Neural progenitor cell (in vitro differentiated cells): ENCODE measurements at places on chromosomes 2 and 18. TPM values are rescaled to one million over a fixed set of nuclear protein-coding genes. Genes with fewer than 3 reads are reported as not detected.

PPP1R1C gene
- total RNA-seq, result 5.5 and 9.3 TPM in 2 replicates

TMEM247 gene
- not detected in 2 replicates for total RNA-seq

GRCh38 chr2:161146996-161147395 is 13.2 kb upstream of the TANK start:
- DNase-seq, result no peak

DNA sequence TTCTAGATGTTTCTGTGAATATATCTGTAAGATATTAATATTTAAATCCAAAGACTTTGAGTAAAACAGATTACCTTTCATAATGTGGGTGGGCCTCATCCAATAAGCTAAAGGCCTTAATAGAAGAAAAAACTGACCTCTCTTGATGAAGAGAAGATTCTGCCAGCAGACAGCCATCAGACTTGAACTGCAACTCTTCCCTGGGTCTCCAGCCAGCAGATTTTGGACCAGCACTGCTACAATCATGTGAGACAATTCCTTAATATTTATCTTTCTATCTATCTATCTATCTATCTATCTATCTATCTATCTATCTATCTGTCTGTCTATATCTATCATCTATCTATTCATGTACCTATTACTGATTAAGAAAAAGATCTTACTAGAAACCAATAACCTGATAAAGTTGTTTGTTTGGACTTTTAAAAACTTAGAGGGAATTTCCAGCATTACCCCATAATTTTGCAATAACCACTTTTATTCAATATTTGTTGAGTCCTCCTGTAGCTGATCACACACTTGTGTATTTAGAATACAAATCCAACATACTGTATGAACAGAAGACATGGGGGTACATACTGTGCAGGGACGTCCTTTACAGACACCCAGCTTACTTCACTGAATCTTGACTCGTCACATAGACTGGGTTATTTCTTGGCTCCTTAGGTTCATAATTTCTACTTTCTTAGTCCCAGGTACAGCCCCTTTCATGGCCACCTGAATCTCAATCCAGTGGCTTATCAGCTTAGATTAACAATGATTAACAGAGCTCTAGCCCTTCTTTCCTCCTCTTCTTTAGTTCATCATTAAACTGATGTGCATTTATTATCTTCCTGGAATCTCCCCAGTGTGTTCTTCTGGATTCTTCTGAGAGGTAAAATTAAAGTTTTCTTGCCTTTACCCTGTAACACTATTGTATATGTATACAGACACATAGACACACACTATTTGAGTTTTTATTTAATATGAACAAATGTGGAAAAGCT is 27.2 kb upstream of the STAT4 start:
- no peak for DNase-seq

DNA sequence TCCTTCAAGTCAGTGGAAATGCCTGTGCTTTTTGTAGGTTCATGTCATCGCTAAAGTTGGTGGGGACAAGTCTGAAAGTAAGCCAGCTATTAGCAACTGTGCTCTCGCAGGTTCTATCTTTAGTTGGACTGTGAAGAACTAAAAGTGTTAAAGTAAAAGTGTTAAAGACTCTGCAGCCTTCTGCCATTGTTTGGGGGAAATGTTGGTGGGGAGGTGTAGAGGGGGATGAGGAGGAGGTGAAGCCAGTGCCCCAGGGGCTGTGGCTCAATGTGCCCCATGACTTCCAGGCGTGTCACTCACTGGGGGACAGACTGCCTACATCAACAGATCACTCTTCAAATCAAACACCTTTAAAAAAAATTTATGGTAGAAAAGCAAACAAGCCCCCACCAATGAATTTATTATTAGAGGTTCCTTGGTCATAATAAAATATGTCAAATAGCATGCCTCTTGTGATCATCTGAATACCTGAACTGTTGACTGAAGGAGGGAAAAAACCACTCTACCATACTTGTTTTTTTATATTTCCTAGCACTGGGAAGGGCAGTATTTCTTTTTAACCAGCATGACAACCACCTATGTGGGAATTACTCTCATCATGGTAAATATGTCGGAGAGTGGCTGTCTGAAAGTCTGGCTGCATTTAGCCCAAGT is 19.3 kb downstream of the TGFA start:
- DNase-seq, result no peak

- no peak for DNase-seq
Observed at GRCh38 chr2:171402906-171403580, 30.7 kb downstream of the METTL8 start.

ERBB4 gene
- 0.59 and 1.5 TPM in 2 replicates for total RNA-seq

DNA sequence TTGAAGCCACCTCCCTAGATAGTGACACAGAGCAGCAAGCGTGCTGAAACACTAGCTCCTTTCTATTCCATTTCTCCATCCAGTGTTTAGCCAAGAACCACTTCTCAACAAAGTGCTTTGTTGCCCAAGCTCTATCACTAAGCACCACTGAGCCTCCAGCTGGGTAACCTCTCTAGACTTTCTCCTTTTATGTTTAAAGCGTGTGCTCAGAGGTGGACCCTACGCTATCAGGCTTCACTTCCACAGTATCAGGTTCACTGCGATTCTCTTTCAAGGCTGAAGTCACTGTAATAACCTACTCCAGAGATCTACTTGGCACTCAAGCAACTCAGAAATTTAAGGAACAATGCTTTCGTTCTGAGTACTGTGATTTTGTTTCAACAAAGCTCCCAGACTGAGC is 197.9 kb downstream of the LNPK start:
- DNase-seq, result peak; percentile 9

DNA sequence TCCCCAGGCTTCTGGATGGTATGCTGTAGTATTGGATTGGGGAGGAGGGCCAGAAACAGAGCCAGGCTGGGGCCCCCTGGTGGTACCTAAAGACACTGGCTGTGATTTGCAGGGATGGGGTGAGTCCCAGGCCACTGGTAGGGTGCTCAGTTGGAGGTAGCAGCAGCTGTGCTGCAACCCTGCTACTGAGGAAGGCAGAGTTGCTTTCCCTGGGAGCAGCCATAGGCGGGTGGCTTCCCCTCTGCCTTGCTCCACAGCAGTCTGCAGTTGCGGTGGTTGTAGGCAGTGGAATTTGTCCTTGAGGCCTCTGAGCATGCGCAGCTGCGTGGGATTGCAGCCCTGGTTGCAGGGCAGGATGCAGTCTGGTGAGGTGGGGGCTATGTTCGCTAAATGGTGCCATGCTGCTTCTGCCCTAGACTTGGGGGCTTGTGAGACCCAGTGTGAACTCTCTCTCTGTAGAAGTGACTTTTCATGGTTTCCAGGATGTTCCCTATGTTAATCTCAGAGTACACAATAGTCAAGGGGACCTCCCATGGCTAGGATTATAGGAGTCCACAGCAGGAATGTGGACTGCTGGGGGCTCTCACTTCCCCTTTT is 443.5 kb downstream of the XIRP2 start:
- peak; percentile 86 for DNase-seq

TXNDC9 gene
- 59.7 and 109 TPM in 2 replicates for total RNA-seq

DNA sequence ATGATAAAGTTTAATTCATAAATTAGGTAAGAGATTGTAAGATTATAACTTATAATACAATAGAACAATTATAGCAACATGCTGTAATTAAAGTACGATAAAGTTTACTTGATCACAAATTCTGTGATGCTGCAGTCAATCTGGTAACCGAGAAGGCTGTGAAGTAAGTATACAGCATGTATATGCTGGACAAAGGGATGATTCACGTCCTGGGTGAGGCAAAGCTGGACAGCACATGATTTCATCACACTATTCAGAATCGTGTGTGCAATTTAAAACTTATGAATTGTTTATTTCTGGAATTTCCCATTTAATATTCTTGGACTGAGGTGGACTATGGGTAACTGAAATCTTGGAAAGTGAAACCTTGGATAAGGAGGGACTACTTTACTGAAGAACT is 522.2 kb upstream of the CNTNAP5 start:
- no peak for DNase-seq

DNA sequence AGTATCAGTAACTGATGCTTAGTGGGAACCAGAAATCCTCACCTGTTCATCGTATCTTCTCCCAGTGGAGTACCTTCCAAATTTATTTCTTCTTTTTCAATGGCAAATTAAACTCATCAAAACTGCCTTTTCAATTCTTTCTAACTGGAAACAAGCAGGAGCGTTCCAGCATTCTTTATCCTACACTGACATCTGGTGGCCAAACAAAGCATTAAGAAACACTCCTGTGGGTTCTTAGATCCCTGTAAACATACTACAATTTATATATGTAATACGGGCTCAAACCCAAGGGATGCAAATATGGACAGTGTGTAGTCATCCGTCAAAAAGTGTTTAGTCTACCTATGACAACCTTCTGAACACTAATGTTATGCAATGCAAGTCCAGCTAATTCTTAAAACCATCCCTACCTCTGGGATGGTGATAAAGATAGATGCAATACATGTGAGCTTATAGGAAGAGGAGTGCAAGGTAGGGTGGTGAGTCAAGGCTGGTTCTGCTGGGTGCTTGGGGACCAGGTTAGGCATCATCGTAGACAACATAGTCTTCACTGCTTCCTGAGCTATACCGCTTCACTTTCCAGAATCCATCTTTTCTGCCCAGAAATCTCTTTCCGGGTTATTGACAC is 375.0 kb downstream of the CTNNA2 start:
- peak; percentile 68 for DNase-seq

DNA sequence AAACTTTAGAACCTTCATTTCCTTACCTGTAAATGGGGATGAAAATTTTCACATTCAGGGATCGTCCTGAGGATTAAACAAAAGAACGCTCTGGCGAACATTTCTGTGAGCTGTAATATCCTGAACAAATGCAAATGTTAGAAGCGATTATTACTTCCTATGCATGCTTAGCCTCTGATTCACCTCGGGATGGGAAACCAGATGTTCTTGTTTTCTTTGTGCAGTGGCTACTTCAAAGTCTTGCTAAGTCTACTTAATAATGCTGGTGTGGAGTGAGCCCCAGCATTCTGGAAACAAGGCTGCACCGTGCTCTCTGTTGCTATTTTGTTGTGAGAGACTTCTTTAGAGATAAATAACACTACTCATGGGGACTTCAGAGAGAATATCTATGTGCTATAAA is 119.1 kb upstream of the PELI1 start:
- DNase-seq, result no peak

GRCh38 chr2:199946836-199947235 is 8.5 kb downstream of the TYW5 start:
- DNase-seq, result no peak

DNA sequence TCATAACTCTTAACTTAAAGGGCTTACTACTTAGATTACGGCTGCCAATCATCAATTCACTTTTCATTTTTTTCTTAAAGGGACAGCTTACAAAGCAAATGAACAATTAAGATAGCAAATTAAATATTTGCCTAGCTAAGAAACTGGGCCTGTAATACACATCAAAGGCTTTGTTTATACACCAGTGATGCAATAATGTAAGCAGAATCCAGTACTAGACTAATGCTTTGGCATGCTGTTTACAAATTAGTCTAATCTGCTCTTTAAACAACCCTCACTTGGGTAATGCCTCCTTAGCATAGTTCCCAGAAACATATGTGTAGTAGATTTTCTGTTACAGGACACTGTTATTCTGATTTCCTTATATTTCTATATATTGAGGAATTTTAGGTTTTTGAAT is 105.8 kb downstream of the ARHGAP28 start:
- DNase-seq, result no peak

KLHL14 gene
- 0.13 TPM in 1 of 2 replicates, not detected in the other for total RNA-seq

- DNase-seq, result no peak
Observed at GRCh38 chr18:24321071-24321470, 76.6 kb downstream of the OSBPL1A start.

MYO3B gene
- total RNA-seq, result 16.8 and 27.3 TPM in 2 replicates

- DNase-seq, result no peak
Observed at GRCh38 chr2:105872142-105872728, 127.5 kb downstream of the NCK2 start.

GLB1L gene
- total RNA-seq, result 7.2 and 14.7 TPM in 2 replicates

- no peak for DNase-seq
Observed at GRCh38 chr2:1318366-1319009, 94.8 kb upstream of the TPO start.

POTEI gene
- total RNA-seq, result 1.8 and 2.4 TPM in 2 replicates

ZDBF2 gene
- 42.6 and 83.6 TPM in 2 replicates for total RNA-seq

DNA sequence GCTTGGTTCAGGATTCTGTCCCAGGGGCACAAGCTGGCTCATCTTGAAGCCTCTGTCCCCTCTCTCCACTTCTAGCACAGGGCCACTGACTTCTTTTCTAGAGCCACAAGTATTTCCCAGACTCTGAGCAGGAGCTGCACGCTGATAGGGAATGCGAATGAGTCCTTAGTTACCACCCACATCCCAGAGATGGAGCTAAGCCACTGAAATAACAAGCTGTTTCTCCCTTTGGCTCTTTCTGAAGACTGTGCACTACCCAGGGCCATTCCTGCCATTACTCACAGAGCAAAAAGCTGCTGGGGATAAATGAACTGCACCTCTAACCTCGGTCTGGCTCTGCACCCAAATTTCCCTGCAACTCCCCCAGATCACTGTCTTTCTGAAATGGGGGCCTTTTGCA is 70.6 kb downstream of the TSN start:
- no peak for DNase-seq

- DNase-seq, result no peak
Observed at GRCh38 chr2:127181851-127182250, 38.2 kb downstream of the CYP27C1 start.

DNA sequence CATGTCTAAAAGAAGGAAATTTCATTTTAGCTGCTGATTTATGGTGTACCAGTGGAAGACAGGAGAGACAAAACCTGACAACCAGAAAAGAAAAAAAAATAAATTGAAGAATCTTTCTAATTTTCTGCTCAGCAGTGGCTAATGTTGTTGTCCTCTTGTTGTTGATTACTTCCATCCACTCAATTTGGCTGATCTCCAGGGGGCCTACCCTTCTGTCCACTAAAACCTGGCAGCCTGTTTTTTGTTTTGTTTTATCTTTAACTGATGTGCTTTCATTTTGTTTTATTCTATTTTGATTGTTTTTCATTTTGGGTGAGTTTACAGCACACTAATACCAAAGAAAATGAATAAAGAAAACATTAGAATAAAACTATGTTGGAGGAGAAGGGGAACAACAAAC is 27.4 kb downstream of the TFPI start:
- peak; percentile 55 for DNase-seq

- DNase-seq, result no peak
Observed at GRCh38 chr2:119085613-119086012, 72.9 kb downstream of the C1QL2 start.

DNA sequence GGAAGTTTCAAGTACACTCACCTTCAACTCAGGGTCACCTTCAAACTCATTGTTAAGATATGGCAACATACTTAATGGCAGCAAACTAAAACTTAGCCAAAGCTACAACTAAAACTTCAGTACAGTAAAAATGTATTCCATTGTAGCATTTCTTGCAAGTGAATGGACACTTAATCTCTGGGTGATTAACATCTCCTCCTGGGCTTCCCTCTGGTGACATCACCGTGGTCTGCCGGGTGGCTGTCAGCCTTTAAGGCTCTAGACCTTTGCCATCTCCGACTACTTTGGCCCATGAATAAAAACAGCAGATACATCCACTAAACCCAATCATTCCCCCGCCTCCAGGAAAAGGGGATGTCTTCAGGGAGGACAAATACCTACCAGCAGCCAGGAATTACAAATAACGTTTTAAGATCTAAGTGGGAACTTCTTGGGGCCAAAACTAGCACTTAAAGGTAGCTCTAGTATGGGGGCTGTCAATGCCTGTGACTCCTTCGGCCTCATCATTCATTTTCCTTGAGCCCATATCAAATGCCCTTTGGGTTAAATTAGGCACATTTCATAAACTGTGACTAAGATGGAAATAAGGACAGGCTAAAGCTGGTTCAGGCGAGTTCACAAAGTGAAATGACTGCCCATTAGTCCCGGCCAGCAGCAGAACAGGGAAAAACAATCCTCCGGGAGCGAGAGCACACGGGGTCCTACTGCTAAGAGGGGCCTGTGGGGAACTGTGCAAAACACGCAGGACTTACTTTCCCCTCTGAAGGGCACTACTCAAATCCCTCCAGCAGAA is 1.1 kb downstream of the TFCP2L1 start:
- no peak for DNase-seq
